ENCODE measurements at places on chromosomes 6 and 20.

- no peak for DNase-seq
Measured at GRCh38 chr6:14423955-14424354, 306.4 kb downstream of the CD83 start.

DNA sequence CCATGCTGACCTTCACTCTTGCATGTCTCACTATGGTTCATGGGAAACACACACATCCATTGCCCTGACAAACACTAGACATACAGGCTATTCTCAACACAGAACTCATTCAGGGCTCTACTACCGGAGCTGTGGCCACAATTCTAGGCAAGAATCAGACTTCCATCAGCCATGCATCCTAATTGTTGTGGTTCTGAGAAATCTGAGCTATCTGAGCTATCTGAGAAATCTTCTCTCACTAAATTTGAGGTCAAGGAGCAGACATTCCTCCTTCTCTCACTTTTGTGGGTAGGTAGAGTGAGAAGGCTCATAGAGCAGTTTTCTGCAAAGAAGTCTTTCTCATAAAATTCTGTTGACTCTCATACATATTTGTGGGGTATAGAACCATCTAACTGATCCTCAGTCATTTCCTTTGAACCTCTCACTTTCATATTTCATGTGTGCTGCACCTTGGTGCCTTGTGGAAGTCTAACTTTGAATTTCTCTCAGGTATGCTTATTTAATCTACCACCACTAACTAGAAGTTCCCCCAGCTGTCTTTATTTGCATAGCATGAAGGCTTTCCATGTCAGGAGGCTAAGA is 43.6 kb downstream of the ADGRF1 start:
- no peak for DNase-seq

DNA sequence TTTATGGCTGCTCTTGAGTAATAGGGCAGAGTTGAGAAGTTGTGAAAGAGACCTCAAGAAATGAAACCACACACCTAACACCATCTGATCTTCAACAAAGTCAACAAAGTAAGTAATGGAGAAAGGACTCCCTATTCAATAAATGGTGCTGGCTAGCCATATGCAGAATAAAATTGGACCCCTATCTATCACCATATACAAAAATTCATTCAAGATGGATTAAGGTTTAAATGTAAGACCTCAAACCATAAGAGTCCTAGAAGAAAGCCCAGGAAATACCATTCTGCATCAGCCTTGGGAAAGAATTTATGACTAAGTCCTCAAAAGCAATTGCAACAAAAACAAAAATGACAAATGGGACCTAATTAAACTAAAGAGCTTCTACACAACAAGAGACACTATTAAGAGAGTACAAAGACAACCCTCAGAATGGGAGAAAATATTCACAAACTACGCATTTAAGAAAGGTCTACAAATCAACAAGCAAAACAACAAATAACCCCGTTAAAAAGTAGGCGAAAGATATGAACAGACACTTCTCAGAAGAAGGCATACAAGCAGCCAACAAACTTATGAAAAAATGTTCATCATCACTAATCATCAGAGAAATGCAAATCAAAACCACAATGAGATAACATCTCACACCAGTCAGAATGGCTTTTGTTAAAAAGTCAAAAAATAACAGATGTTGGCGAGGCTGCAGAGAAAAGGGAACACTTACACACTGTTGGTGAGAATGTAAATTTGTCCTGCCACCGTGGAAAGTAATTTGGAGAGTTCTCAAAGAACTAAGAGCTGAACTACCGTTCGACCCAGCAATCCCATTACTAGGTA is 4.0 kb downstream of the MAP3K5 start:
- no peak for DNase-seq

DNA sequence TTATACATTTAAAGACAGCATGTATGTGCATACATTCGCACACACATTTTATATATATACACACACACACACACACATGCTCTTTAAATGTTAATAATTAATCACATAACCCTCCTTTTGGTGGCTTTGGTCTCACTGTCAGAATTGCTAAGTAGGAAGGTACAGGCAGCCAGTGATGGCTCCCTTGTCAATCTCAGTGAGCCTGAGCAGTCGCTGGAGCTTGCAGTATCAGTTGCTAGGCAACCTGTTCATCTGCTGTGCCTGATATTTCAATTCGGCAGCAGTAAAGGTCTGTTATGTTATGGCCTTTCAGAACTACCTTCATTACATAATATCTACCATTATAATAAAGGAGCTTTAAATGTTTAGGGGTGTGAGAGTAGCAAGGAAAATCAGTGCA is 374.3 kb downstream of the LMBRD1 start:
- DNase-seq = no peak

- no peak for DNase-seq
Measured at GRCh38 chr20:44171775-44172571, 15.0 kb downstream of the JPH2 start.

DNA sequence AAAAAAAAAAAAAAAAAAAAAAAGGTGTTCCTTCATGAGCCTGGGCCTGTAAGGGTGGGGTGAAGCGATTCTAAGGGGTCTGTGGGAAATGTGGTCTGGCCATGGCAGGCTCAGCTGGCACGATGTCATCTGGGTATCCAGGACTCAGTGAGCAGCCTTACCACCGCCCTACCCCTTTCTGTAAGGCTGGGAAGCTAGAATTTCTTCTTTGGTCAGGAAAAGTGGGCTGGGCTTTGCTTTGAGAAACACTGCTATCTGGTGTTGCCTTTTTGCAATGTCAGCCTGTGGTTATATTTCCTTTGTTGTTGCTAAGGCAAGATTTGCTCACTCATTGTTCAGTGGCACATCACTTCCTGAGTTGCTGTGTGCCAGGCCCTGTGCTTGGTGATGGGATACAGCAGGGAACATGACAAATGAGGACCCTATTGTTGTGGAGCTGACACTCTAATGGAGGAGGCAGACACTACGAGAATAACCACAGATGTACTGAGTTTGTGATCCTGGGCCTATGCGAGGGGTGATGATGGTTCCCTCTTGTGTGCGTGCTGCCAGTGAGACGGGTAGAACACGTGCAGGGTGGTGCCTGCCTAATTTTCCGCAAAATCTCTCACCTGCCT is 45.9 kb upstream of the ZNFX1 start:
- no peak for DNase-seq

GRCh38 chr6:154239392-154239791 is 117.2 kb downstream of the IPCEF1 start:
- DNase-seq = no peak

GRCh38 chr6:22146678-22146930 is 150.2 kb downstream of the PRL start:
- DNase-seq = no peak

DNA sequence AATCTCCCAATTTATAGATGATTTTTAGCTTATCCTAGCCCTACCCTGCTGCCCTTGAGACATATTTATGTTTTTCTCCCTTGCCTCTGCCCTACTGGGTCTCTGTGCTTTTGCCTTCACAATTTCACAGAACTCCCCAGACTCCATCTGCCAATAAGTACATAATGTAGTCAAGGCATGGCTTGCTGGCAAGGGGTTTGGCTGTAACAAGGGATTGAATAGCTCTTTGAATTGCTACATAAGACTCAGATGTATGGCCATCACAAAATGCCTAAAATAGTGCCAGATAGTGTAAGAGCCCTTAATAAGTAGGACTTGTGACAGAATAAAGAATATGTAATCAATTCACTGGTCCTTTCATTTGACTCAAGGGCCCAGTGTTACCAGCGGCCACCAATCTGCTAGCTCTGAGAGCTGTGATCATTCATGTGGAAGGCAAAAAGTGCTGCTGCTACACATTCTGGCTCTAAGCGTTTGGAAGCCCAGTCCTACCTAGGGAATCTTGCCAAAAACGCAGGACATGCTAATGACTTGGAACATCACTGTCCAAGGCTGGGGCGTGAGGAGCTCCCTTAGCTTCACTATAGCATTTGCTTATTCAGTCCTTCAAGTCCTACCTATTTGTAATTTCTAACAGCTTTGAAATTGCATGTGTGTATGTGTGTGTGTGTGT is 20.5 kb downstream of the CLVS2 start:
- DNase-seq = no peak

DNA sequence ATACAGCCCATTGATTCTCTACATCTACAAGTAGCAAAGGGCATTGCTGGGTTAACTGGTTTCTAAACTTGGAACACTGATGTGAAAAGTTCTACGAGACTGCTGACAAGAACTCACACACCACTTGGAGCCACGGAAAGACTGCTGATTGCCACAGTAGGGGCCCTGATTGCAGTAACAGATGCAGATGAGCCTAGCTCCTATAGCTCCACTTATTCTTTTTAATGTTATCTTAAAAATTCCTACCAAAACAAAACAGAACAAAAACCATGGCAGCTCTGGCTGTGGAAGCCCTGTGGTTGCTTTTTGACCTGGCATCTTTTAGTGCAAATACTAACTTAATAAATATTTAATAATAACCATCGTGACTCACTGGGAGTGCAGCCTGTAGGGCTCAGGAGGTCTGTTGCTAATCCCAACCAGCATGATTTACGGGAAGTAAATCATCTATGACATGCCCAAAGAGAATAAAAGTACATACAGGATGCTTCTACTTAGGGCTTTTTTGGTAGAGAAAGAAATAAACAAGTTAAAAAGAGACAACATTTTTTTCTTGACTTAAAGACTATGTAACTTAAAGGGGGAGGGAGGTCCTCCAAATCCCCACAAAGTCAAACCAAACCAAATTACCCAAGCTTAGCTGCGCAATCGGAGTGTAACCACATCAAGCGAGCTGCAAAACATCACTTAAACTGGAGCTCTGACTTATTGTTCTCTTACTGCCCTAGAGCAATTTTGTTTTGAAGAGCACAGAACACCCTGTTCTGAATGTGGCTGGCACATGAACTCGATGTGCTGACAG is 87.2 kb downstream of the FKBP5 start:
- no peak for DNase-seq

DNA sequence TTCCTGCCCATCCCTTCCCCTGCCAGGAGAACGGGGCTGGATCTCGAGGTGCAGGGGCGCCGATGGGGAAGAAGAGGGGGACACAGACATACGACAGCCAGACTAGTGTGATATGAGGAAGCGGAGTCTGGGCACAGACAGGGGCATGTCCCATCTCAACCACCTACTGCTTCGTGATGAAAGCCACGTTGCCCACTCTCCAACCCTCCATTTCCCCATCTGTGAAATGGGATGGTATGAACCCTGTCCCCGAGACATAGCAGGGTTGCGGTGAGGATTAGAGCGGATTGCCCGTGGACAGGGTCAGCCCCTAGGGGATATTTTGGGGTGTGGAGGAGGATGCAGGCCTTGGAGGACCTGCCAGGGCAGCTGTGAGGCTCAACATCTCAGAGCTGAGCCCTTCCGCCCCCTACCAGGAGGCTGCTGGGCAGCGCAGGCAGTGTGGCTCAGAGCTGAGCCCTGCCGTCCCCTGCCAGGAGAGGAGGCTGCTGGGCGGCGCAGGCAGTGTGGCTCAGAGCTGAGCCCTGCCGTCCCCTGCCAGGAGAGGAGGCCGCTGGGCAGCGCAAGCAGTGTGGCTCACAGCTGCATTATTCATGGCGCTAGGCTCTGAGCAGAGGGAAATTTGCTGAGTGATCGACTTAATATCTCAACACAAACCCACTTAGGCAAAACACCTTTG is 71.7 kb downstream of the GRM4 start:
- no peak for DNase-seq

DNA sequence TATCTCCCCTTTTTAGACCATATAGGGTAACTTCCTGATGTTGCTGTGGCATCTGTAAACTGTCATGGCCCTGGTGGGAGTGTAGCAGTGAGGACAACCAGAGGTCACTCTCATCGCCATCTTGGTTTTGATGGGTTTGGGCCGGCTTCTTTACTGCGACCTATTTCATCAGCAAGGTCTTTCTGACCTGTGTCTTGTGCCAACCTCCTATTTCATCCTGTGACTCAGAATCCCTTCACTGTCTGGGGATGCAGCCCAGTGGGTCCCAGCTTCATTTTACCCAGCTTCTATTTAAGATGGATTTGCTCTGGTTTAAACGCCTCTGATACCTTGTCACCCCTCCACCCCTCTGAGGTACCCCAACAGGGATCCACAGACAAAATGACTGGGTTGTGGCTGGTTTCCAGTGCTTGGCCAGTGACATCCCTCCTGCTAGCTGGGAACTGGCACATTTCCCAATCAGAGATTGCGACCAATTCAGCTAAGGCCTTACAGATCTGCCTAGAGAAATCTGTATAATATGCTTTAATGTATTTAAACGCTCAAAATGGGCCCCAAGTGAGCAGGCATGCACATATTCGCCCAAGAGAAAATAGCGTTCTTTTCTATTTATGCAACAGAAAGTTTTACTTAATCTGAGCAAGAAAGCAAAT is 315.6 kb upstream of the QKI start:
- no peak for DNase-seq

GRCh38 chr6:109164331-109164730 is 69.0 kb downstream of the CEP57L1 start:
- DNase-seq = no peak

DNA sequence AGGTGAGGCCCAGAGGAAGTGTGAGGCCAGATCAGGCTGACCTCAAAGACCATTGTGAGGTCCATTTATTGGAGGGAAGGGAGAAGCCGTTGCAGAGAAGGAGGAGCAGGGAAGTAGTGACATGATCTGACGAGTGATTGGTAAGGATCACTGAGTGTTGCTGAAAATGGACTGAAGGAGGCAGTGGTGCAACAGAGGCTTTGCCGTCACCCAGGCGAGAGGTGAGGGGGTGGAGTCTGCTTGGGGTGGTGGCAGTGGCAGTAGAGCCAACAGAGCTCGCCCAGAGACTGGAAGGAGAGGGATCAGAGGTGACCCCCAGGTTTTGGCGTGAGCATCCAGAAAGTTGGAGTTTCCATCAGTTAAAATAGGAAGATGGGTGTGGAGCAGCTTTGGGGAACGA is 67.9 kb upstream of the CLDN20 start:
- no peak for DNase-seq

DNA sequence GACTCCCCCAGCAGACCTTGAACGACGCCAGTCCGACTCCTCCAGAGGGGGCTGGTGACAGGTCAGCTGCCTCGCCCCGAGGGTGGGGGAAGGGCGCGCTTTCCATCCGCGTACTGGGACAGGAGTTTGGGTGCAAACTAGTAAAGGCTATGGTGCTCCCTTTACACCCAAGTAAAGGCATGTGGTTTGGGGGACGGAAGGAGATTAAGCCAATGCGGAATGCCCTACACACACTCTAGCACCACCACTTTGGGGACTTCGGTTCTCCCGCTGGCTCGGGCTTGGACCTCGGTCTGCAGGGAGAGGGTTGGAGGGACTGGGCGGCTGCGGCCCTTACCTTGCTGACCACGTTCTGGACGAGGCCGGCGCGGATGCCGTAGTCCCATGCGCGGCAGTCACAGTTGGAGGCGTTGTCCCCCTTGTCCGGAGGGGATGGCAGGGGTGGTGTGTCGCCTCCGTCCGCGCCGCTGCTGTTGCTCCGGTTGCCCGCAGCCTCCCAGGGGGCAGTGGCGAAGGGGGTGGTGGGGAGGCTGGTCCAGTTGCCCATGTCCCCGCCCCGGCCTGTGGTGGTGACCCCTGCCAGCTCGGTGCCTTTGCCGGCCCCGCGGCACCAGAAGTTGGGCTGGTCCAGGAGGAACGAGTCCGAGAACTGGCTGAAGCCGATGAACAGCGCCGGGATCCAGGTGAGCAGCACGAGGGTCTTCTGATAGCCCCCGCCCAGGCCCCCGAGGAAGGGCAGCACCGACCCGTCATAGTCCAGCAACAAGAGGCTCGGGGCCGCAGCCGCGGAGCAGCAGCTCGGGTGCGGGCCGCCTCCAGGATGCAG is 1.1 kb downstream of the SLC22A23 start:
- DNase-seq = no peak

Data from right renal cortex interstitium (tissue), 3 donors.